Tibial nerve (tissue), 4 donors: ENCODE measurements at places on chromosomes 13 and 19. TPM values are rescaled to one million over a fixed set of nuclear protein-coding genes. Genes with fewer than 3 reads are reported as not detected.
A peak's percentile ranks its signal among the peaks of the same experiment; 100 is the strongest.

DNA sequence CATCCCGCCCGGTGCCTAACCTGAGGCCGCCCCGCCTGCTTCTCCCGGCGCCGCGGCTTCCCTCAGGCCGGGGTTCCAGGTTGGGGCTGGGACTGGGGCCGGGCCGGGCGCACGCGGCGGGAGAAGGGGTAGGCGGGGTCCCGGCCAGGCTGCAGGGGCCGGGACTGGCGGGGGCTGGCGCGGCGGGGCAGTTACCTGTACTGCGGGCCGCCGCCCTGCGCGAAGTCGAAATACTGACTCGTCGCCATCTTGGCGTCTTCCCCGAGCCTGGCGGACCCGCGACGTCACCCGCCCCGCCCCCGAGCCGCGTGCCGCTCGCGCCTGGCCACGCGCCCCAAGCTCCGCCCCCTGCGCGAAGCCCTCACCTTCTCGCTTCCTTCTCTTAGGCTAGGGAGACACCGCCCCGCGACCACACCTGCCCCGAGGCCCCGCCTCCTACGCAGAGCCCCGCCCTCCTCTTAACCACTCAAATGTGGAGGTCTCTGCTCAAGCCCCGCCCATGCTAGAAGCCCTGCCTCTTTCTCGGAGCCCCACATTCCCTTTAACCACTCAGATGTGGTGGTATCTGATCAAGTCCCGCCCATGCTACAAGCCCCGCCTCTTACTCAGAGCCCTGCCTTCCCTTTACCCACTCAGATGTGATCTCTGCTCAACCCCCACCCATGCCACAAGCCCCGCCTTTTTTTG lies at the start of gene ZFR2:
Gene ZFR2, minus strand, starts transcription at position 269 of the 687 bp plus-strand sequence. Its CDS starts 21 bp downstream, at position 248.
- DNase-seq: no peak

- no peak for DNase-seq
These were observed 53.5 kb downstream of the PTPRS start for GRCh38 chr19:5287066-5287465.

- peak; percentile 80 for DNase-seq
These were observed at the start of gene N4BP2L1 for GRCh38 chr13:32427852-32428580. N4BP2L1 (minus strand) TSS chr13:32428130; CDS start chr13:32428082, 48 bp downstream.

GRCh38 chr19:570251-570686 lies 2.1 kb upstream of the BSG start:
- DNase-seq: no peak

GRCh38 chr19:14467391-14467790 lies 7.8 kb downstream of the PTGER1 start:
- DNase-seq: no peak

Gene ENOX1
- total RNA-seq: 2.6 TPM

Gene CDC34
- 72.6 TPM for total RNA-seq

Gene SYCN
- total RNA-seq: not detected
